Mesendoderm (in vitro differentiated cells): ENCODE measurements at places on chromosomes 7 and 10.
A peak's percentile ranks its signal among the peaks of the same experiment; 100 is the strongest.

DNA sequence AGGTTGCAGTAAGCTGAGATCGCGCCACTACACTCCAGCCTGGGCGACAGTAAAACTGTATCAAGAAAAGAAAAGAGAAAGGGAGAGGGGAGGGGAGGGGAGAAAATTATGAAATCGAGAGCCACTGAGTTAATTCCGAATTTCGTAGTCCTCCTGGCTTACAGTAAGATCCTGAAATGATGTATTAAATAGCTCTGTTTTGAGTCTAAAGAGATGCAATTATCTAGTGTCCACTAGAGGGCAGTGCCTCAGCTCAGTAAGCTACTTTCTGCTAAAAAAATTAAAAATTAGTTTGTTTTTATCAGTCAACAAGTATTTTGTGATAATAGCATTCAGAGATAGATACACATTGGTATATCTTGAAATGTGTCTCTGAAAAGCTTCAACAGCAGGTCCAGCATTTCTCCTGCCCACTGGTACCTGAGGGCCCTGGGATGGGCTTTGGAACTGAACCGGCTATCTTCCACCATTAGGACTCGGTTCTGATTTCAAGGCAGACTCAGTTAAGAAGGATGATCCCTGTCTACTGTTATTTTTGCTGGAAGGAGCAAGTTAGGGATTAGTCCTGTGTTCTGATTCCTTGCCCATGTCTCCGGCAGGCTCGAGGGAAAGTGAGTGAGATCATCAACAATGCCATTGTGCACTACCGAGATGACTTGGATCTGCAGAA lies 19.5 kb downstream of the TSPAN33 start:
- H3K36me3 ChIP-seq = no peaks in the 10 kb centered on the region
- H3K4me1 ChIP-seq = peaks cover 7% of the 10 kb centered on the region
- peak; percentile 51 for DNase-seq
- no peak overlapping the region for H3K27ac ChIP-seq
- no peak overlapping the region for H3K4me3 ChIP-seq

- DNase-seq = peak; percentile 88
- peak overlapping the region; percentile 76 for H3K27ac ChIP-seq
- H3K4me1 ChIP-seq = peaks cover 5% of the 10 kb centered on the region
- no peak overlapping the region for H3K4me3 ChIP-seq
- no peaks in the 10 kb centered on the region for H3K36me3 ChIP-seq
These were observed 5.7 kb upstream of the NDST2 start for GRCh38 chr10:73816917-73817729.

DNA sequence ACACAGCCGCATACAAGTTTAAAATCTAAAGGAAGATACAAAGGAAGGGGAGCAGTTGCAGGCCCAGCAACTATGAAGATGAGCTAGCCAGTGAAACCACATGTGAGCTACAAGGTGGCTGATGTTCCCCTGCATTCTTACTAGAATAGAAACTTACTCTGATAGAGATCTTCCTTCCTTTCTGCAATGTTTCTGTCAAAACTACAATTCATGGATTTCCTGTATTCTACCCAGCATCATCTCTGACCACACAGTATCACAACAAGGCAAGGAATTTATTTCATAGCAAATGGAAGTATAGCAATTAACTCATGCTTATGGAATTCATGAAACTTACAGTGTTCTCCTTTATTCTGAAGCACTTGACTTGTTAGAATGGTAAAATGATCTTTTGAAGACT lies 68.7 kb upstream of the AASS start:
- H3K27me3 ChIP-seq = no peaks in the 10 kb centered on the region
- no peak overlapping the region for H3K27ac ChIP-seq
- no peak overlapping the region for H3K4me3 ChIP-seq
- no peaks in the 10 kb centered on the region for H3K36me3 ChIP-seq

- no peaks in the 10 kb centered on the region for H3K27me3 ChIP-seq
- no peaks in the 10 kb centered on the region for H3K36me3 ChIP-seq
- no peak overlapping the region for H3K27ac ChIP-seq
- no peak overlapping the region for H3K4me3 ChIP-seq
- H3K4me1 ChIP-seq = no peaks in the 10 kb centered on the region
These were observed 116.7 kb upstream of the ZMIZ1 start for GRCh38 chr10:78952030-78952429.

- H3K4me1 ChIP-seq = no peaks in the 10 kb centered on the region
- no peak for DNase-seq
- H3K27me3 ChIP-seq = no peaks in the 10 kb centered on the region
- H3K4me3 ChIP-seq = no peak overlapping the region
- no peaks in the 10 kb centered on the region for H3K36me3 ChIP-seq
These were observed 202.8 kb upstream of the KCND2 start for GRCh38 chr7:120070201-120070600.

GRCh38 chr7:16509829-16510228 lies 16.8 kb upstream of the LRRC72 start:
- no peaks in the 10 kb centered on the region for H3K36me3 ChIP-seq
- H3K27ac ChIP-seq = no peak overlapping the region
- peaks cover 11% of the 10 kb centered on the region for H3K4me1 ChIP-seq
- H3K4me3 ChIP-seq = no peak overlapping the region
- H3K27me3 ChIP-seq = no peaks in the 10 kb centered on the region

DNA sequence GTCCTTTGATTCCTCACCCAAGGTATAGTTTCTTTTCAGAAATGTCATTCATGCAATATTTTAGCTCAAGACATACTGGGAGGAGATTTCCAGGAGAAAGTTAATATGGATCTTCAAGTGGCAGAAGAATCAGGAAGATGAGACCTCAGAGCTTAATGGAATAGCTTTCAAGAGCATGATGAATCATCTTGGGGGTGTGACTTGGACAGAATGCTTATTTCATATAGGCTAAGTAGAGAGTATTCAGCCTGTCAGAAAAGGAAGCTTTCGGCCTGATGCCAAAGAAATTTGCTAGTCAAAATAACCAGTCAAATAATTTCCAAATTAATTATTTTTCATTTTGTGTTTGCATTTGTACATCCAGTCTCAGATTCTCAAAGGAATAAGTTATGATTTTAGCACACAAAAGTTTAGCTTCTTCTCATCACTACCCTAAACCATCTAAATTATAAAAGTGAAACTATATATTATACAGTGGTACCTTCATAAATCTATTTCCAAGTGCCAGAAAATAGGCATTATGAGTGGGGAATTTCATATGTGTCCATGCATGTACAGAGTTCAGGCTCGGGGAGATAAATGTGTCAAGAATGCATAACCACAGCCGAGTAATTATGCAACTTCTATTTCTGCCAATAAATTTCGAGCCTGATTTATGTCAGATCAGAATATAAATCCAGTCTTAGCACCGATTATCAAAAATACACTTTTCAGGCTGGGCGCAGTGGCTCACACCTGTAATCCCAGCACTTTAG lies 27.3 kb upstream of the CALD1 start:
- no peaks in the 10 kb centered on the region for H3K27me3 ChIP-seq
- H3K4me1 ChIP-seq = no peaks in the 10 kb centered on the region
- H3K4me3 ChIP-seq = no peak overlapping the region
- H3K27ac ChIP-seq = no peak overlapping the region
- no peak for DNase-seq

DNA sequence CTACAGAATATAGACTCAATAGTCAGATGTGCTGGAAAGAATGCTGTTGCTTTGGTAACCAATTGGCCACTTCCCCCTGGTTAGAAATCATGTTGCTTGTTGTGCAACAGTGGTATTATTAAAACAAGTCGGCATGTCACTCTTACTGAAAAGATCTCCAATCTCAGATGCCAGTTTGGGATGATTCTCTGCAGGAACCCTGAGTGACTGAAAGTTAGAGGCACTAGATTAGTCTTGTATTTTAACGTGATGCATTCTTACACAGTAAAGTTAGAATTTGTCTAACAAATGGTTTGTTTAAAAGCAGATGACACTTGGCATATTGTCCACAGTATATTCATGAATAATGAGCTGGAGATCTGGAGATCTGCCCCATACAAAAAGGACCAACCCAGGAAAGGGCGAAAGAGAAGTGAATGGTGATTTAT lies 287.6 kb downstream of the TWIST1 start:
- no peak overlapping the region for H3K4me3 ChIP-seq
- no peak overlapping the region for H3K27ac ChIP-seq
- DNase-seq = no peak
- no peaks in the 10 kb centered on the region for H3K27me3 ChIP-seq
- H3K4me1 ChIP-seq = no peaks in the 10 kb centered on the region

DNA sequence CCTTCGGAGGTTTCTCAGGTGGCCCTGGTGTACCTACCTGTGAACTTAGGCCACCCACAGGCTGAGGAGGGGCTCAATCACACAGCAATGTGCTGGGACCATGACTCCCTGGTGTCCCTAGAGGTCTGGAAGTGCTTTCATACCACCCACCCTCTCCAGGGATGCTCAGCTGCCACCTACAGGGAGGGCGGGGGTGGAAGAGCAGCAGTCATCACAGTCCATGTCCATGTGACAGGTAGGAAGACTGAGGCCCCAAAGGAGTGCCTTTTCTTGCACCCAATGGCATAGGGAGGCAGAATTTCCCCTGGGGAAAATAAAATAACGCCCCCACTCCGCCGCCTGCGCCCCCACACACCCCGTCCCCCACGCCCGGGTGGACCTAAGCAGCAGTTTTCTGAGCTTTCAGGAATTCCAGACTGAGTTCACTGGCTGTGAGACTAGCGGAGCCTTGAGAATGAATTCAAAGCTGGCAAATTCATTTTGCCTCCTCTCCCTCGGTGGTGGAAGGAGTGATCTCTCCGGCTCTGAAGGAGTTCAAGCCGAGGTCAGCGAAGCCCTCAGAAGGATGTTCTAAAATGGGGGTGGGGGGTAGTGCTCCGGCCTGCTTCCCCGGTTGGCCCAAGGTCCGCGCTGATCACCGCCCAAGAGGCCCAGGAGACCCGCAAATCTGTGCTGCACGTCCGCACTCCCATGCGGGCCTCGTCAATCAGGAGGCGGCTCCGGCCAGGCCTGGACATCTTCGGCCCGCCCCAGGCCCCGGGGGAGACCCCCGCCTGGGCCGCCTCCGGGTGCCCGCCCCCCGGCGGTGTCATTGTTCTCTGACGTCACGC lies 2.1 kb upstream of the ZMIZ1 start:
- peaks cover 7% of the 10 kb centered on the region for H3K4me1 ChIP-seq
- H3K27me3 ChIP-seq = no peaks in the 10 kb centered on the region
- peak overlapping the region; percentile 36 for H3K4me3 ChIP-seq
- H3K36me3 ChIP-seq = no peaks in the 10 kb centered on the region

DNA sequence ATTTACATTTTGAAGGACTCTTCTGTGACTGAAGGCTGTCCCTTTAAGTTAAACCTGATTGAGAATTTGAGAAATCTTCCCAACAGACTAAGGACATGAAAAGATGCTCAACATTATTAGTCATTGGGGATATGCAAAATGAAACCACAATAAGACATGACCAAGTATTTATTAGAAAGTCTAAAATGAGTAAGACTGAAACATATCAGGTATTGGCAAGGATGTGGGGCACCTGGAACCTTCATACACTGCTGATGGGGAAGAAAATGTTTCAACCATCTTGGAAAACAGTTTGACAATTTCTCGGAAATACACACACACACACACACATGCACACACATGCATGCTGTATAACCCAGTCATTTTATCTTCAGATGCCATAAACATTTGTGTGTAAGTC lies 132.1 kb upstream of the CDK6 start:
- no peak overlapping the region for H3K4me3 ChIP-seq
- no peak for DNase-seq
- no peaks in the 10 kb centered on the region for H3K27me3 ChIP-seq
- H3K36me3 ChIP-seq = no peaks in the 10 kb centered on the region
- no peak overlapping the region for H3K27ac ChIP-seq
- H3K4me1 ChIP-seq = no peaks in the 10 kb centered on the region

GRCh38 chr10:11782793-11783557 lies 40.2 kb upstream of the PROSER2 start:
- no peaks in the 10 kb centered on the region for H3K36me3 ChIP-seq
- no peaks in the 10 kb centered on the region for H3K4me1 ChIP-seq
- DNase-seq = peak; percentile 77
- no peak overlapping the region for H3K27ac ChIP-seq
- H3K4me3 ChIP-seq = no peak overlapping the region

DNA sequence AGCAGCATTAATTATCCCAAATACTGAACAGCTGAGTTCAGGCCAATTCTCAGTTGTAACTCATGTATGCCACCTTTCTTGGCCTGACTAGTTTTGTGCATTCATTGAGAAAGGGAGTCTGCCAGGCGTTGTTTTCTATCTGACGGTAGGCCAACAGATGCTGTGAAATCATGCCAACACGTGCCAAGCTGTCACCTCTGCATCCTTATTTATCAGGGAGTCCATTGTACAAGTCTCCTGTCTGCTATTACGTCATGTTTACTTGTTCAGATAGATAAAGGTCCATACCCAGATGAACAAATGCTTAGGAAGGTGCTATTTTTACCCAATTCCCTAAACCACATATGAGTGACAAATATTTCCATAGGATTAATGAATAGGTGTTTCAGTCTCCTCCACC lies 127.2 kb upstream of the CDK6 start:
- H3K27me3 ChIP-seq = no peaks in the 10 kb centered on the region
- H3K27ac ChIP-seq = no peak overlapping the region
- no peak overlapping the region for H3K4me3 ChIP-seq
- H3K36me3 ChIP-seq = no peaks in the 10 kb centered on the region
- H3K4me1 ChIP-seq = no peaks in the 10 kb centered on the region

GRCh38 chr7:156897673-156898072 lies 4.7 kb upstream of the LMBR1 start:
- H3K27me3 ChIP-seq = no peaks in the 10 kb centered on the region
- peak; percentile 25 for DNase-seq
- H3K4me1 ChIP-seq = no peaks in the 10 kb centered on the region
- no peak overlapping the region for H3K4me3 ChIP-seq
- no peak overlapping the region for H3K27ac ChIP-seq

- DNase-seq = no peak
- H3K27me3 ChIP-seq = no peaks in the 10 kb centered on the region
- H3K36me3 ChIP-seq = no peaks in the 10 kb centered on the region
These were observed 30.4 kb upstream of the RET start for GRCh38 chr10:43046288-43046991.

GRCh38 chr10:79445977-79446757 lies 743 bp upstream of the ZCCHC24 start:
- H3K4me3 ChIP-seq = peak overlapping the region; percentile 9
- no peak overlapping the region for H3K27ac ChIP-seq
- H3K4me1 ChIP-seq = peaks cover 14% of the 10 kb centered on the region
- DNase-seq = peak; percentile 71
- no peaks in the 10 kb centered on the region for H3K36me3 ChIP-seq
- no peaks in the 10 kb centered on the region for H3K27me3 ChIP-seq
